ENCODE measurements at places on chromosomes 16 and 17.

DNA sequence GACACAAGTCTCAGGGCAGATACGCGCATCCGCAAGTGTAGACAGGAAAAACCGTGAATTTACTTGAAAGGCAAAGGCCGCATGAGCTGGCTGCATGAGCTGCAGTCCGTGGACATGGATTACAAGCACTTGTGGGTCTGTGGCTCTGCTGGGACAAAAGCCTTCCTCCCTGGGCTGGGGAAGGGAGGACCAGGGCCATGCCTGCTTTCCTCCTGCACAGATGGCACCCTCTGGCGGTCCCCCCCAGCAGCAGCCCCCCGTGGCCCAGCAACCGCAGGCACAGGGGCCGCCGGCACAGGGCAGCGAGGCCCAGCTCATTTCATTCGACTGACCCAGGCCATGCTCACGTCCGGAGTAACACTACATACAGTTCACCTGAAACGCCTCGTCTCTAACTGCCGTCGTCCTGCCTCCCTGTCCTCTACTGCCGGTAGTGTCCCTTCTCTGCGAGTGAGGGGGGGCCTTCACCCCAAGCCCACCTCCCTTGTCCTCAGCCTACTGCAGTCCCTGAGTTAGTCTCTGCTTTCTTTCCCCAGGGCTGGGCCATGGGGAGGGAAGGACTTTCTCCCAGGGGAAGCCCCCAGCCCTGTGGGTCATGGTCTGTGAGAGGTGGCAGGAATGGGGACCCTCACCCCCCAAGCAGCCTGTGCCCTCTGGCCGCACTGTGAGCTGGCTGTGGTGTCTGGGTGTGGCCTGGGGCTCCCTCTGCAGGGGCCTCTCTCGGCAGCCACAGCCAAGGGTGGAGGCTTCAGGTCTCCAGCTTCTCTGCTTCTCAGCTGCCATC, 1.7 kb upstream of the MRPL12 start:
- DNase-seq, result no peak

DNA sequence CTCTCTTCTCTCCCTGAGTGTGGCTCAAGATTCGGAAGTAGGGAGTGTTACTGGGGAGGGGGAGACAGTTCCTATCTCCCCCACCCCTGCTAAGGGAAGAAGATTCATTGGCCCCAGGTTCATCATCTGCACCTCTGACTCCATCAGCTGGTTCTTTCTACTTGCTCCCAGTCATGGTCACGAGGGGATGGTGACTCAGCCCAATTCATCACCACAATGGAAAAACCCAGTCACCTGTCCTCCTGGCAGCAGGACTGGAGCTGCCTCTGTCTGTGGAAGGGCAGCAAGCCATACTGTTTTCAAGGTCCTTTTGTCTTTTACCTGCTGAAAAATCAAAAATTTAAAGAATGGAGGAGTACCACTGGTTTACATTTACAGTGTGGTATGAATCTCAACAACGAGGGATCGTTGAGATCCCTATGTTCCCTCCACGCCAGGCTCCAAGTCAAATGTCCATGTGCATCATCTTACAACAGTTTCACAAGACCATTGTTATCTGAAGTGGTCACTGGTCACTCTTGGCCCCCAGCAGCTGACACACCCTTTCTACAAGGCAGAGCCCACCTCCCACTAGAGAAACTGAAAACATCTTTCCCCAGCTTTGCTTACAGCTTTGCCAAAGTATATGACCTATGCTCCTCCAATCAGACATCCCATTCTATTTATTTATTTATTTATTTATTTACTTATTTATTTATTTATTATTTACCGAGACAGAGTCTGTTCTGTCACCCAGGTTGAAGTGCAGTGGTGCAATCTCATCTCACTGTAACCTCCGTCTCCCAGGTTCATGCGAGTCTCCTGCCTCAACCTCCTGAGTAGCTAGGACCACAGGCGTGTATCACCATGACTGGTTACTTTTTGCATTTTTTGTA, 40.4 kb upstream of the NDRG4 start:
- no peak for DNase-seq

- DNase-seq, result no peak
Measured at GRCh38 chr17:17506181-17506741, 10.1 kb upstream of the RASD1 start.

GRCh38 chr16:48822431-48822830, 212.5 kb upstream of the N4BP1 start:
- no peak for DNase-seq

GRCh38 chr17:76097716-76098295, 5.8 kb downstream of the EXOC7 start:
- no peak for DNase-seq

DNA sequence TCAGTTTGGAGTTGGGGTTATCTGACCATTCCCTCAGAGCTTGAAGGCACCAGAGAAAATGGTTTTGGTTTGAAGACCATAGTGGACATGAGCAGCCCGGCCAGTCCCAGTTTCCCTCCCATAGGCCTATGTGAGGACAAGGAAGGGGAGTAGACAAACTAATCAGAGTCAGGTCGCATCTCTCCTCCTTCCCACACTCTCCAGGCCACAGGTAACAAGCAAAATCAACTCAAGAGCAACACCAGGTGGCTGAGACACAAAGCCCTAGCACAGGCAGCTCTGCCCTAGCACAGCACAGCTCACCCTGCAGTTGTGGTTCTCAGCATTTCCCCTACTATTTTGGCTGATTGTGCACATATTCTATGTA, 7.2 kb downstream of the SUPT4H1 start:
- DNase-seq, result no peak

GRCh38 chr17:68182011-68182306, 65.9 kb upstream of the AMZ2 start:
- DNase-seq, result no peak

GRCh38 chr17:35147375-35147905, at the start of gene UNC45B:
UNC45B (plus strand) TSS chr17:35147817; CDS start chr17:35148264, 447 bp downstream.
- no peak for DNase-seq

GRCh38 chr17:1431631-1432104, 24.4 kb downstream of the CRK start:
- DNase-seq, result no peak

GRCh38 chr16:65294708-65295107, 172.8 kb upstream of the CDH11 start:
- DNase-seq, result no peak

Data from stimulated activated CD8-positive, alpha-beta memory T cell treated with anti-CD3 and anti-CD28 coated beads, Interleukin-2, amount 100 ng/mL, for 1 hour (primary cell).